ENCODE measurements at places on chromosomes 1 and 21.

GRCh38 chr1:161068306-161069234 lies 1.1 kb downstream of the ARHGAP30 start:
- DNase-seq = peak; percentile 55

GRCh38 chr1:41664861-41665640 lies 180.6 kb upstream of the EDN2 start:
- DNase-seq = no peak

- DNase-seq = no peak
Observed at GRCh38 chr1:100304921-100305320, 38.9 kb downstream of the RTCA start.

GRCh38 chr1:23408797-23409290 lies 15.7 kb downstream of the TCEA3 start:
- no peak for DNase-seq

Measured in stimulated activated CD8-positive, alpha-beta memory T cell treated with anti-CD3 and anti-CD28 coated beads, Interleukin-7, amount 100 ng/mL, for 1 hour (primary cell).